Hematopoietic multipotent progenitor cell treated with erythropoietin and hydrocortisone succinate and interleukin-3 and kit ligand, for 15 days (in vitro differentiated cells): ENCODE measurements at places on chromosomes 2 and 18.
A peak's percentile ranks its signal among the peaks of the same experiment; 100 is the strongest.

GRCh38 chr2:3125761-3126130, 251.9 kb downstream of the EIPR1 start:
- DNase-seq, result no peak

- DNase-seq, result no peak
Measured at GRCh38 chr18:28331551-28331950, 154.6 kb upstream of the CDH2 start.

GRCh38 chr2:69773206-69773605, 31.3 kb downstream of the ANXA4 start:
- no peak for DNase-seq

DNA sequence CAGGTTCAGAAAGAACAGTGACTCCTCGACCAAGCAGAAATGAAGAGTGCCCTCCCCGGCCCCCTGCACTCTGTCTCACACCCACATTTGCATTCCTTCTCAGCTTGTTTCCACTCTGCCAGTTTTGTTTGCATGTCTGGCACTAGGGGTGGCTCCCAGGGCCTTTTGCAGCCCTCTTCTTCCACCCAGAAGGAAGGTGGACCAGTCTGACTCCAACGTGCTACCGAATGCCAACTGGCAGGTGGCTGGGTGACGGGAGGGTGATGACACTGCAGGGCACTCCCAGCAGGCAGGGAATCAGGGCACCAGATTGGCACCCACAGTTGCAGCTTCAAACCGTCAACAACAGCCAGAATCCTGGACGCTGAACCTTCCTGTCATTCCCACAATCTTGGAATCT, 371.1 kb downstream of the TXNL1 start:
- no peak for DNase-seq

- DNase-seq, result no peak
Measured at GRCh38 chr2:222568865-222569264, 87.0 kb downstream of the FARSB start.

- DNase-seq, result no peak
Measured at GRCh38 chr2:123732563-123732962, 292.5 kb upstream of the CNTNAP5 start.

- no peak for DNase-seq
Measured at GRCh38 chr2:28360718-28361293, 31.9 kb upstream of the FOSL2 start.

DNA sequence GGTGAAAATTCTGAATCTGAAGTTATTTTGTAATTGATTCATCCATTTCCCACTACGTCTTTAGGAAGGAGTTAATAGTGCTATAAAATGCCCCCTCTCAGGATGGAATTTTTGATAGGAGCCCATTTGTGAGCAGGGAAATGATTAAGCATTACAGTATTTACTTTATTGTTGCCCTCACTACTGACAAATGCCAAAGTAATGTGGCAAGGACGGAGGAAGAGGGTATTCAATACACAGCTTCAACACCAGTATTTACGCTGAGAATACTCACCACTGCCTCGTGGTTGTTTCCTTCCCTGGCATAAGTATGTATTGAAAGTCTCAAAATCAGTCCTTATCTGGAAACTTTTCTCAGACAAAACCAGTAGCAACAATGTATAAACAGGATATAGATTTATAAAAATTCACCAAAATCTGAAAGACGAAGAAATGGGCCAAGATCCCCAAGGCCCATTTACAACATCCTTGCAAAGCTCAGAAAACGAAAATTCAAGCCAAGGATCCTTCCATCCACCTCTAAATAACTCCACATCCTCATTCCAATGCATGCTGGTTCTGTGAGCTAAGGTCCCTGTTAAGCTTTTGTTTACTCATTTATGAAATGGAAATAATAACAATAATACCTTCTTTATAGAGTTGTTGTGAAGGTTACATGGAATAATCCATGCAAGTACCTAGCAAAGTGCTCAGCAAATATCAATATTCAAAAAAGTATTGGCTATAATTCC, 29.3 kb downstream of the FEZ2 start:
- no peak for DNase-seq

DNA sequence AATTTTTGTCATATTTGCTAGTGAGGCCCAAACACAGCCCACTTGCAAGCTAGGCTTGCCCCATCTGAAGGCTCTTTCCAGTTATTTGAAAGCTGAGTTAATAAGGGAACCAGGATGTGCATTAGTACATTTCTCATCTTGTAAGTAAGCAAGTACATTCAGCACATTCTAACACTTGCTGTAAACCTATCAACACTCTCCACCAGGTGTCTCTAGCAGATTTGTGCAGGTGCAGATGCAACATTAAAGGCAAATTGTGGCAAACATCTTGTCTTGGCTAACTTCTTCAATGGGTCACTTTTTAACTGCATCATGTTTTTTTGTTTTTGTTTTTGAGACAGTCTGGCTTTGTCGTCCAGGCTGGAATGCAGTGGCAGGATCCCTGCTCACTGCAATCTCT, 25.3 kb upstream of the MFSD6 start:
- DNase-seq, result peak; percentile 66

GRCh38 chr2:2740238-2740775, 409.2 kb upstream of the MYT1L start:
- DNase-seq, result no peak

GRCh38 chr2:67773851-67774250, 289.0 kb downstream of the C1D start:
- DNase-seq, result no peak

DNA sequence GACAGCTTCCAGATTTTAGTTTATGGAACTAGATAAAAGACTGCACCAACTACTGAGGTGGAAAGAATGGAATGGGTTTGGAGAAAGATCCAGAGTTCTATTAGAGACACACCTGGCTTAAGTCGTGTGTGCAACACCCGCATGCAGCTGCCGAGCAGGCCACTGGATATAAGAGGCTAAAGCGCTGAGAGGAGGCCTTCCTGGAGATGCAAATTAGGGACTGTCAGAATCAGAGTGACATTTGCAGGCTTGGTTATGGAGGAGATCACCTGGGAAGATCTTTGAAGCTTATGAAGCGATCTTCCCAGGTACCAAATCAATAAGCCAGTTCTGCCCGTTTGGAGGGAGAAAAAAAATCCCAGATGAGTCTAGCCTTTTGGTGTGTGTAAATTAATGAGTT, 30.4 kb upstream of the KLHL29 start:
- DNase-seq, result no peak

- DNase-seq, result no peak
Measured at GRCh38 chr2:142725386-142725785, 152.1 kb upstream of the KYNU start.

- peak; percentile 7 for DNase-seq
Measured at GRCh38 chr2:168494190-168494711, 38.2 kb downstream of the CERS6 start.

- no peak for DNase-seq
Measured at GRCh38 chr2:95530734-95531133, 46.2 kb upstream of the TRIM43B start.

GRCh38 chr18:31658670-31659575, 25.5 kb downstream of the B4GALT6 start:
- no peak for DNase-seq

- DNase-seq, result no peak
Measured at GRCh38 chr2:13628122-13628521, 911.4 kb downstream of the TRIB2 start.

DNA sequence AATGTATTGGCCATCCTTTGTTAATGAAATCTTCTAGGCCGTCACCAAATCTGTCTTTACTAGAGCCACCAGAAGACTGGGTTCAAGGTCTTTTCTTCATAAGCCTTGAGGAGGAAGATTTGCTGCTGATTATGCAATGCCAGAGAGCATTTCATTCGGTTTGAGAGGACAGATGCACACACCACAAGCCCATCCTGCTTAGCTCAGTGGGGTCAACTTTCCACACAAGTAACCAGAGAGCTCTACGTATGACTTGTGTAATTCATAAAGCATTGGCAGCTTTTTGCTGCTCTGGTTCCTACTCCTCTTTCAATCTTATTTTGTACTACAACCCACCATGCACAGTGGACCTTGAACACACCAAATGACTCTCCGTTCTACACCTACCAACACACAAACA, 106.9 kb downstream of the OSR1 start:
- DNase-seq, result no peak

DNA sequence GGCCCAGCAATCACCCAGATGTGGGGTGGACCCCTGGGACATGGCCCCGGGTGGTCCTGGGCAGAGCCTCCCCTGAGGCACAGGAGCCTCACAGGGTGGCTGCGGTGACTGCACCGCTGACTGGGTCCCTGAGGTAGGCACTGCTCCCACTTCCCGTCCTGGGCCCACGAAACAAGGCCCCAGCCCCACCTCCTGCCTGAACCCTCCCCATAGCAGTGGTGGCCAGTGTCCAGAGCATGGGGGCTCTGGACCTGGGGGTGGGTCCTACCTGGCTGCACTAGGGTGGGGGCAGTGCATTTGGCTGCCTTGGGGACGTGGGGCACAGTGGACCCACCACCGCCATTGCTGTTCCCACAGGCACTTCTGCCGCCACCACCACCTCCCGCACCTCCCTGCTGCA, 39.4 kb downstream of the TDRD15 start:
- DNase-seq, result no peak

GRCh38 chr2:15436195-15436594, 124.9 kb downstream of the NBAS start:
- DNase-seq, result no peak

GRCh38 chr2:11771971-11772615, 25.7 kb downstream of the LPIN1 start:
- no peak for DNase-seq
